ENCODE measurements at places on chromosomes 1 and 21.
A peak's percentile ranks its signal among the peaks of the same experiment; 100 is the strongest.

GRCh38 chr1:222314839-222315238, 233.1 kb downstream of the HHIPL2 start:
- DNase-seq, result no peak

GRCh38 chr1:115160728-115161127, 71.4 kb upstream of the TSPAN2 start:
- DNase-seq, result no peak

DNA sequence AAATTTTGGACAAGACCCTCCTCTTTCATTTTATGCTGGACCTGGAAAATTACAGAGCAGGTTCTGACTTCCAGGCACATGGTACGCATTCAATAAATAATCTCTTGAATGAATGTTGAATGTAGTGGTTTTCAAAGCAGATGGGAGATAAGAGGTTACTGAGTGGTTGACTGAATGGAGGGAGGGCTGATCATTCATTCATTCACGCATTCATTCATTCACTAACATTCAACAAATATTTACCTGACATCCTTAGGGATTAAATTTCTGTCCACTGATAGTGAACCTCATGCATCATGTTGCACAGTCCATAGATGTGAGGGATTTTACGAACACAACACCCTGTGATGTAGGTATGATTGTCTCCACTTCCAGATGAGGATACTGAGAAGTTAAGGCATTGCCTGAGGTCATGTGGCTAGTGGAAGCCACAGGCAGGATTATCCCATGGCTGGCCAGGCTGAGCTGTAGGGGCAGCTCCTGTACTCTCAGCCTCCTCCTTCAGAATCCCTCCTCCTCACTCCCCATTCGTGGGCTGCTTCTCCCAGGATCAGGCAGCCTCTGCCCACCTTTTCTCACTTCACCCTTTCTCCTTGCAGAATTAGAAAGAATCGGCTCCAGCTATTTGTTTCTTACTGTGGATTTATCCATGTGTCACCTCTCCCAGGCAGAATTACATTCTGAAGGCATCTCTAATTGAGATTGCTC, 48.4 kb upstream of the ATP5PO start:
- DNase-seq, result no peak

GRCh38 chr1:202270871-202271326, 70.8 kb downstream of the UBE2T start:
- DNase-seq, result no peak

- no peak for DNase-seq
Observed at GRCh38 chr1:59243550-59243949, 53.3 kb upstream of the FGGY start.

GRCh38 chr1:41811051-41811795, 107.5 kb downstream of the HIVEP3 start:
- peak; percentile 42 for DNase-seq

DNA sequence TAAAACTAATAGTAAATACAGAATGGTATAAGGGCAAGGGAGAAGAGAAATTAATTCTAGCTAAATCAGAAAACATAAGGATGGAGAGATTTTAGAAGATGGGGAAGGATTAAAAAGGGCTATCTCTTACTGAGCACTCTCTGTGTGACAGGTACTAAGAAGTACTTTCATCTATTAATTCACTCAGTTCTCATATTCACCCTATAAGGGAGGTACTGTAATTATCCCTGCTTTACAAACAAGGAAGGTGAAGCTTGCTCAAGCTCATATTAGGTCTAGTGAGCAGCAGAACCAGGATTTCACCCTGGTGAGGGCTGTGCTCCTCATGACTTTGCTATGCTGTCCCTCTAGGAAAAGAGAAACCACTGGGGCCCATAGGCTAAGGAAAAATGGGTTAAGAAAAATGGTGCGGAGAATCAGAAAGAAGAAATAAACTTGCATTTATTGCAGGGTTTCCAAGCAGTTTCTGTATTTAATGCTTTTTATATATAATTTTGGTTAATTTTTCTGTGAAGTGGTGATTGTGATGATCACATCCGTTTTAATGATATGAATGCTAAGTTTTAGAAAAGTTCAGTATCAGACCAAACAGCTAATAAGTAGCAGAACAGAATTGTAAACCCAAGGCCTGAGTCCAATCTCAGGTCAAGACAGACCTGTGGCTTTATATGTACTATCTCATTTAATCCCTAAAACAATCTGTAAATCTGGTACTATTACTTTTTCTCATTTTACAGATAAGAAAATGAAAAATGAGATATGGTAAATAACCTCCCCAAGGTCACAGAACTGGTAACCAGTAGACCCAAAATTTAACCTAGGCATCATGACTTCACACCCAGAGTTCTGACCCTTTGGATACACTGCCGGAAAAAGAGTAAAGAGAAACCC, 1.7 kb downstream of the PCNX2 start:
- DNase-seq, result no peak

DNA sequence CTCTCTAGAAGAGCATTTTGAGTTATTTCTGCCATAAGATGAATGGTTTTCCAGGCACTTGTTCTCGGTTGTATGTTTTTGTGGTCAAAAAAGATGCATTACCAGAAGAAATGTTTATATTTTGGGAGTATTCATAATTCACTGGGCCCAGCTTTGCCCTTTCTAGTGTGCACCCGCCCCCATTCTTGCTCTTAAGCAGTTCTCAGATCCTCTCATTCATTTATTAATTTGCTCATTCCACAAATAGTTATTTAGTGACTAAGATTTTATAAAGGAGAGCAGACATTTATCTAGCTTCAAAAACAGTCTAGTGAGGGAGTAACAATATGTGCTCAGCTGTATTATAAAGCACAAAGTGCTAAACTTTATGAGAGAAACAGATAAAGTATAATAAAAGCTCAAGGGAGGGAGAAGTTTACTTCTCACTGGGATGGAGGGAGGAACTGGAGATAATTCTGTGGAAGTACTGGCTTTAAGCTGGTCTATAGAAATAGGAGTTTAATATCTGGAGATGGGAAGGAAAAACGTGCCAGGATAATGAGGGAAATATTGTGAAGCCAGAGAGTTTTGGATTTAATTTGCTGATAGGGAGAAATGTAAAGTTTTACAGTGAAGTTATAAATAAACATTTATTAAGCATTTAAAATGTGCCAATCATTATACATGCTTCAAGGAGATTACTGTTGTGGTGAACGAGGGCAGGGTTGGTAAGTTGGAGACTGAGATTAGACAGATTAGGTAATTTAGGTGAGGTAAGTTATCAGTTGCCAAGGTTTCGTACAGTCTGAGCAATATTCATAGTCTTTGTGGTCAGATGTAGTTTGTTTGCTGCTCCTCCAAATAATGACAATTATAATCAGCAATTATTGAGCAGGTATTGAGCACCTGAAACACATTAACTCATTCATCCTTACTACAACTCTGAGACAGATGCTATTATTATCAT, 9.1 kb upstream of the MACF1 start:
- DNase-seq, result no peak

DNA sequence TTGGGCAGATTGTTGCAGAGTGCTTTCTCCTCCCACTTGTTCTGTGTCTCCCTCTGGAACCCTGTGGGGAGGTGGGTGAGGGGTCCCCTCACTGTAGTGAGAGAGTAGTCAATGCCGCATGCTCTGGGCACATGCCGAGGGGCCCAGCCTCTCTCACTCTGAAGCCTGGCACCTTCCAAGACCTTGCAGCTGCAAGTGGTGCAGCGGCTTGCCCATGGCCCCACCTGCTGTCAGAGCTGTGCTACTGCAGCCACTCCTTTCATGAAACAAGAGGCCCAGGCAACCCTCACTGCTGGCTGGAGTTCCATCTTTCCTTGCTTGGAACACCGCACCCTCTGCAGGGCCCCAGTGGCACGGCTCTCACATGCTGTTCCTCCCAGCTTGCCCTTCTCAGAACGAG, 58.4 kb upstream of the COL6A1 start:
- DNase-seq, result peak; percentile 53

Data from activated T-cell treated with anti-CD3 and anti-CD28 coated beads for 4 hours (primary cell).